ENCODE measurements at places on chromosomes 5 and 9.
A peak's percentile ranks its signal among the peaks of the same experiment; 100 is the strongest.

DNA sequence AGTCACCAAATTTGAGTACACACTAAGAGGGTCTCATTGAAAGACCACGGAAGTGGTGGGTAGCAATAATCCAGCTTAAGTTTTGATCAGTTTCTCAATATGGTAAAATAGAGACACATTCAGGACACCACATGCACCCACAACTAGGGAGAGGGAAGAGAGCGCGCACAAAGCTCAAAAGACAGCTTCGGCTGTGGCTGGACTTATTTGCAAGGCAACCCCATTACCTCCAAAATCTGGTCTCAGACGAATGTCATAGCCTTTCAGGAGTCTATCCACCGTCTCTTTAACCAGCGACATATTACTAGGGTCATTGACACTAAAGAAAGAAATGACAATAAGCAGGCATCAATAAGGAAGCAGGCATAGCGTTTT lies 443 bp downstream of the GABRB2 start:
- no peak for DNase-seq

DNA sequence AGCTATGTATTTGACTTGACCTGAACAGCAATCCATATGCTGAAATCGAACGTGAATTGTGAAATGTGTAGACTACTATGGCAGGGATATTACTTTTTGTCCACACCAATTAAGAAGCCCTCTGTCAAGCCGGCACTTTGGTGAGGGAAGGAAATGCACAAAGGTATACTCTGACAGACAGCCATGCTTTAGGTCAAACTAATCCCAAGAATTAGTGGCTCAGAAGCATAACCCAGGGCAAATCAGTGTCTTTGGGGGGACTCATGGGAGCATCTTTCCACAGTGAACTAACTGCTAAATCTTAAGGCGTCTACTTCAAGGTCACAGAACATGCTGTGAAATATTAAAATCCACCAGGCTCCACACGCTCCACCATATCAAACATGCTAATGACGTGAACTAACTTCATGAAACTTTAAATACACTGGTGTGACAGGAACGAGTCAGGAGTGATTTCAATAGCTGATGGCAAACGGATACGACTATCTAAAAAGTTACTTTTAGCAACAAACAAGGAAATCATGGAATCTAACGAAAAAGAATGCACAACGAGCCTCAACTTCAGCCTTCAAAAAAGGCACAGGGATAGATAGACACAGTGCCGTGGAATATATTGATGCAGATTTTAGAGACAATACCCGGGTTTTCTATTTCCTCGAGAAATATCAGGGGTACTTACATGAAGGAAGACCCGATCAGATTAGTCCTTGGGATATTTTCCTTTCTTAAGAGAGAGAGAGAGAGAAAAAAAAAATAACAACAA lies 527 bp downstream of the MEF2C start:
- DNase-seq, result no peak

DNA sequence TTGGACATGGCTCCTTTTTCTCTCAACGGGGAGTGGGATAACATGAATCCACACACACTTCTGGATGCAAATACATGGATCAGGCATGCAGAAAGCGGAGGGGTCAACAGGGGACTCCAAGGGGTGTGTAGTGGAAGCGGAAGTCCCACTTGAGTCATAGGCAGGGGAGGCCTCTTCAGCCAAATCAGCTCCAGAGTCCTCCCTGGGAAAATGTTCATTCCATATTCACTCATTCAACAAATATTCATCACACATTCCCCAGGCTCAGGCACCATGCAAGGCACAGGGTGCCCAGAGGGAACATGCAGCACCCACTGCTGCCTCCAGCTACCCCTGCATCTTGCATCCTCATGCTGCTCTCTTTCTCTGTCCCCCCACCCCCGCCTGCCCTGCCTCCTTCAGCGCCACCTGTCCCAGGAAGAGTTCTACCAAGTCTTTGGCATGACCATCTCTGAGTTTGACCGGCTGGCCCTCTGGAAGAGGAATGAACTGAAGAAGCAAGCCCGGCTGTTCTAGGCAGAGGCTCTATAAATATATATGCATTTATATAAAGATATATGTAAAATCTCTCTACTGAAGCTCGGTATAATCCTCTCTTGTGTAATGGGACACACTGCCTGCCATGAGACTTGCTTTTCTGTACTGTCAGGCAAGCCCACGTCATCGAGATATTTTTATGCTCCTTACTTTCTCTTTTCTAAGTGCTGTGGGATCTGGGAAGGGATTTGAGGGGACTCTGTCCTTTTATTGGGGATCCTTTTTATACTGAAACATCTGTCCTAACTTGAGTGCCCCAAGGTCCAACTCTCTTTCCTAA lies 13.6 kb upstream of the AFAP1L1 start:
- DNase-seq, result no peak

- no peak for DNase-seq
Observed at GRCh38 chr5:177089127-177089526, 2.4 kb downstream of the FGFR4 start.

- no peak for DNase-seq
Observed at GRCh38 chr5:143646961-143647360, 165.0 kb upstream of the HMHB1 start.

DNA sequence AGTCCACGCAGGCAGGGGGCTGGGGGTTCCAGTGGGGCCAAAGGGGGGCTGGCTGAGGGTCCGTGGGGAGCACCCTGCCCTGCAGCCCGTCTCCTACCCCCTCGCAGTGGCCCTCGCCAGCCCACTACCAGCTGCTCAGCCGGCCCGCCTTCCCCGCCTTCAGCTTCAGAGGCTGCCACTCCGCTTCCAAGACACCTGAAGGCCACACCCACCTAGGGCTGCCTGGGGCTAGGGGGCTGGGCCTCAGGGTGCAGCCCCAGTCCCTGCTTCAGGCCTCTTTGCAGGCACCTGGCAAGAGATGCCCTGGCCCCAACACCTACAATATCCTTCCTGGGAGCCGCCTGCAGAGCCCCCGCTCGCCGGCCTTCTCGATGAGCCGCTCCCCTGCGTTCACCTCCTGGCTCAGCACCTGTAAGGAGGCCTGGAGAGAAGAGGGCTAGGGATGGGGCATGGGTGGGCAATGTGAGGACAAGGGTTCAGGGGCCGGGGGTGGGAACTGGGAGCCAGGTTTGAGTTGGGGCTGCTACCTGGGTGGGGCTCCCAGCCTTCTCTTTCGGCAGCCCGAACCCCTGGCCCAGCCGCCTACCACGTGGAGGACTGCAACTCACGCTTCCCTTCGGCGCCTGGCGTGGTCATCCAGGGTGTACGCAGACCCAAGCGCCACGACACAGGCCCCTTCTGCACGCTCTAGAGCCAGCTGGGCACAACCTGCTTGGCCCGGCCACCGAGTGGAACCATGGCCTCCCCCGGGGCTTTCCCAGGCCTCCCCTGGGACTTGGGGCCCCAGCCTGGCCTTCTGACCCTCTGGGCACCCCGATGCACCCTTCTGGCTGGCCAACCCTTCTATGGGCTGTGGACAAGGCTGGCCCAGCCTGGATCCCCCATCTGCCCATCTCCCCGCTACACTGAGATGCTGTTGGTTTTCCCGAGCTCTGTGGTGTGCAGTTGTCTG lies 1.7 kb downstream of the STPG3 start:
- DNase-seq, result no peak

GRCh38 chr9:130984521-130984920 lies 24.5 kb upstream of the LAMC3 start:
- no peak for DNase-seq

DNA sequence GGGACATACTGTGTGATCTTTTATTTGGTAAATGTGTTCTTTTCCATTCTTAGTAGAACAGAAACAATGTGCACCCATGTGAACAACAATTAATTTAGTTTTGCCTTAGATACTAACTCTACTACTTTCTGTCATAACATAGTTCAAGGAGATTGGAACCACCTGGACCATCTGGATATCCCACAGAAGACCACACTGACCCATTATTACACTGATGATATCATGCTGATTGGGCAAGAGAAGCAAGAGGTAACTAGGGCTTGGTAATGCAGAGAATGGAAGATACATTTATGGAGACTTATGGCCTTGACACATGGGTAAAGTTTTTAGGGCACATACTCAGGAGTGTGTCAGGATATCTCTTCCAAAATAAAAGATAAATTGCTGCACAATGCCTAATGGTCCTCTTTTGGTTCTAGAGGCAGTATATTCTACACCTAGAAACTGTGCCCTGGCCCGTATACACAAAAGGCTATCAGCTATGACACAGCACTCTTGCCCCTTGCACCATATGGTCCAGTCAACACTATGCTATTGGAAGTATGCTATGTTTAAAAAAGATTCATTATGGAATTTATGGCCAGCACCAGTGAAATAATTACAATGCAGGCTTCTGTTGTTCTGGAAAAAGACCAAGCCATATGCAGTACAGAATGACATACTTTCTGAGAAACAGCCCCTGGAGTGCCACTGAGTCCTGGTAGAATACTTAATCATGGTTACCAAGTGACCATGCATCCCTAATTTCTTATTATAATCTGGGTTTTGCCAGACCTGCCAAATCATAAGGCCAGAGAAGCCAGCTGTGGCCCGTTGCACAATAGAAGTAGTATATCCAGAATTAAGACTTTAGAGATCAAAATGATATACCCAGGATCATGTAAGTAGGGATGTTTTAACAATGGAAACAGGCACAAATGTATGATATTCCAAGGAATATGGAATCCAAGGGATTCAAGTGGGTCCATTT lies 41.6 kb upstream of the MROH2B start:
- DNase-seq, result no peak

- no peak for DNase-seq
Observed at GRCh38 chr5:173742432-173742816, 126.0 kb upstream of the BOD1 start.

- DNase-seq, result no peak
Observed at GRCh38 chr5:142861011-142861410, 90.8 kb downstream of the ARHGAP26 start.

GRCh38 chr5:179315356-179315890 lies 29.8 kb downstream of the ADAMTS2 start:
- DNase-seq, result no peak

DNA sequence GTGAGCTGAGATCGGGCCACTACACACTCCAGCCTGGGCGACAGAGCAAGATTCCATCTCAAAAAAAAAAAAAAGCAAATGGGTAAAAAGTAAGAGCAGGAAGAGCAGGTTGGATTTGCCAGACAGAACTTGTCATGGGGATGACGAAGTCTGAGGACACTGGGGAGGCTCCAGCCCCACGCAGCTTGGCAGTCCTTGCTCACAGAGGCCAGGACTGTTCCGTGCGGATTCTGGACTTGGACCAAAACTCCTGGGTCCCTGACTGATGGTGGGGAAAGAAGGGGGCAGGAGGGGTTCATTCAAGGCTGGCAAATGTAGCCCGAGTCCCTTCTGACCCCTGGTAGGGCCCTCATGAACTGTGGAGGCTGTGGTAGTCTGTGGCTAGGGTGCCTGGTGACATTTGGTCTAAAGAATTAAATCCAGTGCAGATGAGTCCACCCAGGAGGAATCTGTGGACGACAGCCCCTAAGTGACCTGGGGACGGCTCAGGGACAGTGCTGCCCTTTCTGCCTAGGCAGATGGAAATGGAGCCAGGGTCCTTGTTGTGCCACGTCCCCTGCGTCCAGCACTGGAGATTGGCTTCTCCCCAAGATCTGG lies 3.1 kb downstream of the FGD3 start:
- no peak for DNase-seq

GRCh38 chr9:86893811-86894490 lies 53.4 kb downstream of the GAS1 start:
- DNase-seq, result no peak

- peak; percentile 34 for DNase-seq
Observed at GRCh38 chr5:76273206-76273885, 129.7 kb upstream of the IQGAP2 start.

DNA sequence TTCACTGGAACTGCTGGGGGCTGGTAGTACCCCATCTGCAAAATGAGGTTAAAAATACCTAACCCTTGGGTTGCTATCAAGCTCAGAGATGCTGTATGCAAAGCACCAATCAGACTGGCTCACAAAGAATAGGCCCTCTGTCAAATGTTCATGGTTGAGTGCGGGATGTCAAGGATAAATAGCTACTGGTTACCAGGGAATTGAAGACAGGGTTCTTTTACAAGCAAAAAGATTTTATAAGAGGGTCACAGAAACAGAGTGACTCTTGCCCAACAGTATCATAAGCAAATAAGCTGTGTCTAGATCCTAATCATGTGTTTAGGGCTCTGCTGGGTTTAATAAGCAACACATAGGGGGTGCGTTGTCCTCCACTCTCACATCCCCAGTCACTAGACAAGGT lies 11.9 kb downstream of the SYK start:
- no peak for DNase-seq

DNA sequence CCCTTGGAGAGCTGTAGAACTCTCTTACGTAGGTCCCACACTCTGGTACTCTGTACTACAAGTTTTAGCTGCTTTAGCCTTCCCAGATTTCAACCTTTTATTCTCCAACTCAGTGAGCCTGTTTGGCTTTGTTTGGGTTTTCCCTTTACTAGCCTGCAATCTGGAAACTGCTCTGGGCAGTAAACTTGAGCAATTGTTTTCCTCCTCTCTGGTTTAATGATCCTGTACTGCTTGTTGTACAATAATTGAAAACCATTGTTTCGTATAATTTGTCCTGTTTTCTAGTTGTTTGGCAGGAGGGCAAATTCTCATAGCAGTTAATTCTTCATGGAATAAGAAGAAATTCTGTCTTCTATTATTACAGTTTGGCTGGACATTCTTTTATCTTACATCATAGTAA lies 62.8 kb upstream of the TLX3 start:
- DNase-seq, result no peak

DNA sequence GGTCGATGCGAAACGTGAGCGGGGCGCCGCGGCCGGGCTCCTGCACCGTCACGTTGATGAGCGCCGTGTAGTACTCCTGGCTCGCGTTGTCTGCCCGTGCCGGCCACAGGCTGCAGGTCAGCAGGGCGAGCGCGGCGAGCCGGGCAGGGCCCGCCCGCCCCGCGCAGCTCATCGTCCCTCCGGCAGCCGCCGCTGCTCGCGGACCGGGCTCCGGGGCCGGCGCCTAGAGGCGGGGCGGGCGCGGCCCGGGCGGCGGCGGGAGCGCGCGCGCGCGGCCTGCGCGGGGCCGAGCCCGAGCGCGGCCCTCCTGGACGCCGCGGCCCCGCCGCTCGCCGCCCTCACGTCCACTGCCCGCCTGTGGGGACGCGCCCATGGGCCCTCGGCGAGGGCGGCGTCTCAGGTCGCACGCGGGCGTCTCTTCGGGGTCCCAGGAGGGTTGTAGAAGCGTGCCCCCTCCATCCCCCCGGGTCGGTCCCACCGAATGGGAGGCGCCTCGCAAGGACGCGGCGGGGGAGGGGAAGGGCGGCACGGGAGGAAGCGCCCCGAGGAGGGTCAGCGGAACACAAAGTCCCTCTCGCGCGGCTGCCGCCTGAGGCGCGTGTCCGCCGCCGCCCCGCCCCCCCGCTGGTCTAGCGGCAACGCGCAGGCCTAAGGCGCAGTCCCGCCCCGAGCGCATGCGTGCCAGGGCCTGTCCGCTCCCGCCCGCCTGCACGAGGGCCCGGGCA lies at the start of gene RNF130:
Gene RNF130, minus strand, starts transcription at position 229 of the 725 bp plus-strand sequence. Its CDS starts 57 bp downstream, at position 172.
- peak; percentile 91 for DNase-seq

DNA sequence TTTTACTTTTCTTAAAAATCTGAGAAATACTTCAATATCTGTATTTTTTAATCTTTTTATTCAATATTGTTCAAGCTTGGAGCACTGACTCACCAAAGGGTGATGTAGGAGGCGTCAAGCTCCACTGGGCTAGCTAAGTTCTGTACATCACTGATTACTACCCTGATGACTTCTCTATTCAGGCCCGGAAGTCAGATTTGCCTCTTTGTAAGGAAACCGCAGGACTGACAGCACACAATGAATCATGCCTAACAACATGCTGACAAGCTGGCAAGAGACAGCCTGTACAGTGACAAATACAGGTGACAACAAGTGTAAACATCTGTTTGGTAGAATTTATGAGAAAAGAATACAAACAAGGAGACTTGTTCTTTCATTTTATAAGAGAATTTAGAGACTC lies 627.9 kb upstream of the RORB start:
- DNase-seq, result no peak

GRCh38 chr5:1657161-1657741 lies 133.5 kb upstream of the LPCAT1 start:
- no peak for DNase-seq

Data from left colon (tissue), 2 donors.